ENCODE measurements at places on chromosomes 12 and 14.
A peak's percentile ranks its signal among the peaks of the same experiment; 100 is the strongest.

- no peak for DNase-seq
These were observed 329.0 kb downstream of the TMEM121 start for GRCh38 chr14:105855246-105855892.

- DNase-seq = peak; percentile 60
These were observed 78.3 kb upstream of the ANO4 start for GRCh38 chr12:100715976-100716944.

- peak; percentile 98 for DNase-seq
These were observed at the start of gene TMEM63C for GRCh38 chr14:77181603-77182437. Gene TMEM63C, plus strand, starts transcription at chr14:77181798. Its CDS starts 37,016 bp downstream, at chr14:77218814.

DNA sequence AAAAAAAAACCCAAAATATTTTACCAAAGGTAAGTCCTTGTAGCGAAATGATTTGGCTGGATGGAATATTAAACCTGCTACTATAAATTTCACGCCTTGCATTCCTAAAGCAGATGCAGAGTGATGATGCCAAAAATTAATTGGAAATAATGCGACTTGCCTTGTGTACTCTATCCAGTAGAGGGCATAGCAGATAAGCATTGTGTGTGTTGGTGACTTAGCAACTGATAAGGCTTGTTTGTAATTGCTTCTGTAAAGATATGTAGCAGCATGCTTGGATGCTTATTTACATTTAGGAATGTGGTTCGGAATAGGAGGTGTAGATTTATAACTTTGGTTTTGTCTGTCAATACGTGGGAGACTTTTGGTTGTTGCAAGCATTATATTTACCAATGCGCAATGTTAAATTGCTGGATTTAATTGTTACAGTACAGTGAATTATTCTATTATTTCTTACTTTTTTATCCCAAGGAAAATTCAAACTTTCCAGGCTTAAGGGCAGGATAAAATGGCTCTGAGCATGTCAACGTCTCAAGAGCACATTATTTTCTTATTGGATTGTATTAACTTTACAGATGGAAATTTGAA lies 80.5 kb downstream of the TMEM260 start:
- DNase-seq = no peak

- peak; percentile 35 for DNase-seq
These were observed 24.0 kb upstream of the LGR5 start for GRCh38 chr12:71415336-71416231.

DNA sequence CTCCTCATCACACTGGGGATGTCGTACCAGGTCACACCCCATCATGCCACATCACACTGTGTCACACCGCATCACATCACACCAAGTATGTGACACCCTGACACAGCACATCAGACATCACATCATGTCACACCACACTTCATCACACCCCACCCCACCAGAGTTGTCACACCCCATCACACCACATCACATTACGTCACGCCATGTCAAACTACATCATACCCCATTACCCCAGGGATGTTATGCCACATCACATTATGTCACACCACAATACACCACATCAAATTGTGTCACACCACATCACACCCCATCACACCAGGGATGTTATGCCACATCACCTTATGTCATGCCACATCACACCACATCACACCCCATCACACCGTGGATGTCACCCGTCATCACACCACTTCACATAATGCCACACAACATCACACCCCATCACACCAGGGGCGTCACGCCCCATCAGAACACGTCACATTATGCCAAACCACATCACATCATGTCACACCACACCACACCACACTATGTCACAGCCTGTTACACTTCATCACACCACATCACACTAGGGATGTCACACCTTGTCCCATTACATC lies 133.6 kb downstream of the TMEM121 start:
- no peak for DNase-seq

GRCh38 chr14:60106339-60106738 lies 14.6 kb downstream of the PCNX4 start:
- DNase-seq = no peak

DNA sequence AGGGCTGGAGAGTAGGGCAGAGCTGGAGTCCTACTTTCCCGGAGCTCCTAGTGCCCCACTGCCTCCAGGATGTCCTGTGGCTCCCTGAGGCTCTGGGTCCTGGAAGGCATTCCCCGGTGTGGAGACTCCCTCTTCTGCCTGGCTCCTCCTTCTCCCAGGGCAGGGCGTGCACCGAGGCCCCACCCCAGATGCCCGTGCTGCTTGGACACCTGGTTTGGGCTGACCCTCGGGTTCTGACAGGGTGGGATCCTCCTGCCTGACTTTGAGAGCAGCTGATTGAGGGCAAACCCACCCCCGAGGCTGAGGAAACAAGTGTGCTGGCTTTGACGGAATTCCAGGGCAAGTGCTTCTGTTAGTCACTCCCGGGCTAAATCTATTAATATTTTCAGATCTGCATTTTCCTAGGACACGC lies 15.4 kb downstream of the TEAD4 start:
- DNase-seq = peak; percentile 69

GRCh38 chr12:42859612-42860011 lies 270.1 kb upstream of the PRICKLE1 start:
- no peak for DNase-seq

- DNase-seq = no peak
These were observed 5.9 kb downstream of the PSMB5 start for GRCh38 chr14:23028799-23029198.

DNA sequence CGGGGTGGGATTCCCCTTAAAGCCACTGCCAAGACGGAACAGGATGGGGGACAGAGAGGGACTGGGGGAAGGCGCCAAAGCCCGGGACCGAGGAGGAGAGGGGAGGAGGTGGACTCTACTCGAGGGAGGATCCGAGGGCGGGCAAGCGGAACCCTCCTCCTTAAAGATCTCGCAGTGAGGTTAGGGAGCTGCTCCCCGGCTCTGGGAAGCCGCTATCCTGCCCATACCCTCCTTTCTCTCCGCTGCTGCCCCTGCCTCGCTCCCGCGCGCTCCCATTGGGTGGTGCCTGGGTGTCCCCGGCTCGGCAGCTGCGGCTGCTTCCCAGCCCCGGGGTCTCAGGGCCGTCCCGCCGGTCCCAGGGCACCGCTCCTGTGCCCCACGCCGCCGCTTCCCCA lies 16.4 kb downstream of the KRT18 start:
- no peak for DNase-seq

GRCh38 chr14:88983755-88984154 lies 159.3 kb downstream of the TTC8 start:
- peak; percentile 44 for DNase-seq

DNA sequence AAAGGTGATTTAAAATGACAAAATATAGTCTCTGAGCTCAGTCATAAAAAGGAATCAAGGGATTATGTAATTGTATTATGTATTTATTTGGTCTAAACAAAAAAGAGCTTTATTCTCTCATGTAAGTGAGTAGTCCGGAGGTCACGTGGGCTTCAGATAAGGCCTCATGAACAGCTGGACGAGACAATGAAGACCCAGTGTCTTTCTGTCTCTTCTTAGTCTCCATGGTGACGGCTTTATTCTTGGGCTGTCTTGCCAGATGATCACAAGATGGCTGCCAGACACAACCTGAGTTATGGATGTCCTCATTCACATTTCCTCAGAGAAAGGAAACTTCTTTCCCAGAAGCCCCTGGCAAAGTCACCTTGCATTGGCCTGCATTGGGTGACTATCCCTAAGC lies 98.6 kb downstream of the ARF6 start:
- no peak for DNase-seq

GRCh38 chr14:102750376-102750775 lies 26.9 kb upstream of the TRAF3 start:
- no peak for DNase-seq

GRCh38 chr12:321606-322326 lies 59.1 kb upstream of the SLC6A13 start:
- no peak for DNase-seq

GRCh38 chr12:103313894-103314293 lies 181.9 kb downstream of the C12orf42 start:
- no peak for DNase-seq

- no peak for DNase-seq
These were observed 141.6 kb upstream of the MAX start for GRCh38 chr14:65243766-65244442.

DNA sequence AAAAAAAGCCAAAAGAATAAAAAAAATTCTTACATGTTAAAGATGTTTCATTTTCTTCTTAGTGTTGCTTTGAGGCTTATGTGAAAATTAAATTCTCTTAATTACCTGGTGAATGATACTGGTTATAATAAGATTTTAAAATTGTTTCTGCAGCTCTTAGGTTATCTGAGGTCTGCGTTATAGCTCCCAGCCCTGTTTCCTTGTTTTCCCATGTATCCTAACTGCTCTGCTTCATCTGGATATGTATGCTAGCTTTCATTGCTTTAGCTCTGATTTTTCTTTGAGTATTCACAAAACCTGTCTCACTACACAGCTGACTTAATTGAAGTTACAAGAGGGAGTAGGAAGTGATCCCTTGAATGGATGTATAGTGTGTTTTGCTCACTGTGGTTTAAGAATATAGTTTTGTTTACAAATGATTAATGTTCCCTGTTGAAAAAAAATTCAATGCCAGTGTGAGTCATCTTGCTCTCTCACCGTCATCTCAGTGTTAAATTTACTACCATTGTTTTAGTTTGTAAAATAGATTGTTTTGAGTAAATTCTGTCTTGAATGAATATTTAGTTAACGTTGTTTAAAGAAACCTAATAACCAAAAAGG lies 26.8 kb downstream of the CPSF6 start:
- DNase-seq = no peak

GRCh38 chr12:32765906-32766305 lies 10.2 kb upstream of the YARS2 start:
- no peak for DNase-seq

- no peak for DNase-seq
These were observed 8.9 kb downstream of the APAF1 start for GRCh38 chr12:98653866-98654493.

- no peak for DNase-seq
These were observed 44.0 kb upstream of the OAS1 start for GRCh38 chr12:112862636-112863290.

DNA sequence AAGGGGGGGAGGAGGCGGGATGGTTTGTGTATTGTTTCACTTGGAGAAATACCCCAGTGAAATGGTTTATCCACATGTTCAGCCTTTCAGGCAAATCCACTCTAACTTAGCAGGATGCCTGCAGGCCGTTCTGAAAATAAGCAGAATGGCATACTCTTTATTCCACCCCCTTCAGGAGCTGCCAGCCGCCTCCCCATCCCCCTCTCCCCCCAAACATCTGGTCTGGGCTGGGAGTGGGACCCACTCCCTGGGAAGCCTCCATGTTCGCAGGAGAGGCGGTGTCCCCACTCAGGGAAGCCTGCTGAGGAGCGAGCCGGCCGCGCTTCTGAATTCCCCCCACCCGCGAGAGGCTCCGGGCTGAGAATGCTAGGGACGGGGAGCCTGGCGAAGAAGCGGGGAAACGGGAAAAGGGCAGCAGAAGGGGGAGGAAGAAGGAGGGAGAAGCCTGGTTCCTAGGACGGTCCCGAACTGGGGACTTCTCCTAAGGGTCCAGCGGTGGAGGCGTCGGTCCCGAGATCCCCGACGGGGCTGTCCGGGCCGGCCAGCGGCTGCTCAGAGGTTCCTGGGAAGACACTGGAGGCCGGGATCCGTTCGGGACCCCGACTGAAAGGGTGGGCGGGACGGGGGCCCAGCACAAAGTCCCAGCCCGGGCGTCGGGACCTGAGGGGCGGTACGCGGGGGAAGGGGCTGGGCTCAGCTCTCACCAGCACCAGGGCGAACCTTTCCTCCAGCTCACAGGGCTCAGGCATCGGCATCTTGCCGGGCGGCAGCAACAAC lies 666 bp downstream of the FMNL3 start:
- peak; percentile 56 for DNase-seq

DNA sequence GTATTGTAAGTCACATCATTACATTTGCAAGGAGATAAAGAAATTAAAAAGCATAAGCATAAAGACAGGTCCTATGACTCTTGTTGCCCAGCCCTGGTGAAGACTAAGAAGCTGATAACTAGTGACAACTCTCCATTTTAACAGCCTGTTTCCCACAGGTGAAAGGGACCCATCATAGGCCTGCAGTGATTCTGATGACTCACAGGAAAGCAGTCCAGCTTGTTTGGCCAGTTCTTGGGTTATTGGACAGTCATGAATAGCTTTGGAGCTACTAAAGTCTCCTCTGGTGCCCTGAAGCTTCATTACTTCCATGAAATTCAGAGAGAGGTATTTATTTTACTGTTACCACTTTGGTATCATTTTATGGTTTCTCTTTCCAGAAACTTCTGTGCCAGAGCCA lies 55.5 kb upstream of the DYRK2 start:
- DNase-seq = peak; percentile 69

DNA sequence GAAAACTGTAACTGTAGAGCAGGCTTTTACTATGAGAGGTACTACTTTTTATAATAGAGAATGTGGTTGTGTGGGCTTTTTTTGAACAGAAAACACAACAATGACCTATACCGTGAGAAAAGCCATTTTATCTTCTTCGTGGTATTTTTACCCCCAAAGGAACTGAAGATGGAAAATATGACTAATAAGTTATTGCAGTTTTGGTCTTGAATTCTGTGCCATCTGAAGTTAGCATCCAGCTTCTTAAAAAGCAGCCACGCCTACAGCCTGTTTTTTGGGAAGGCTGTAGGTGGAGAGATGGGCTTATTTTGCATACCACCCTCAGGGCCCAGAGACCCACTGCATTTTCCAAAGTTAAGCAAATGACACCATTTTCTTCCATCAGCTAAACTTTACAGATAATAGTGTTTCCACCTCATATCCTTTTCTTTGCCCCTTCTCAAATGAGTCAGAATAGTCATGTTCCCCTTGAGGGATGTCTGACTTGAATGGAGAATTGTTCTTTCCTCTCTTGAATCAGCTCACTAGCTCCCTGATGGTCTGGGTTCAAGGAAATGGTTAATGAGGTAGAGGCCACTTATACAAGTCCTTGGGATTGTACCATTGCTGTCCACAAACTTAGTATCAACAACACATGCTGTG lies 53.0 kb downstream of the TBC1D30 start:
- DNase-seq = no peak

DNA sequence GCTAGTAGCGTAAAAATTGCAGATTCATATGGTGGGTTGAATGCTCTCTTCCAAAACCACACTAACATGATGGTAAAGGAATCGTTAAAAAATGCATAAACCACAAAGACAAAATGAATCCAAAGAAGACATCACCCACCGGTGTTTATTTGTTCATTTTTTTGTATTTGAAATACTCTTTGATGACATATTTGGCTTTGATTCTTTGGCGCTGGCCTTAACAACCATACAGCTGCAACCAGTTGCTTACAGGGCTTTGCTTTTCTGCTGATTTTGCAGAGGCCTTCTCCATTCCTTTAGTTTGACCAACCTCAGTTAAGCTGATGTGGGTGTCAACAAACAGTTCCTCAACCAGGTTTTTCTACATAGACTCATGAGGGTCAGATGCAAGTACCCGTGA lies 103.5 kb downstream of the CACNA1C start:
- no peak for DNase-seq

DNA sequence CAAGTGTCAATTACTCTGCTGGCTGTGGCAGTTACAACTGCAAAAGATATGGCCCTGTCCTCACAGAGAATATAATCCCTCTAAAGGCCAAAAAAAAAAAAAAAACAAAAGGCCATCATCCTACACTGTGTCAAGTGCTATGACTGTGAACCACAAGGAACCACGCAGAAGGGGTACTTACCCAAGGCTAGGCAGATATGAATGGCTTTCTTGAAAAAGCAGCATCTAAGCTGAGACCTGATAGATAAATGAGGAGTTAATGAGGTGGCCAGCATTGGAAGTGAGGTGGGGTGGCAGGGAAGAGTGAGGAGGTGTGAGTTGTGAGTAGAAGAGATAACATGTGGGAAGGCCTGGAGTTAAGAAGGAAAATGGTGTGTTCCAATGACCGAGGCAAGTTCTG lies 16.4 kb upstream of the IL22 start:
- DNase-seq = no peak
